ENCODE measurements at places on chromosomes 2 and 18.

- DNase-seq: no peak
Observed at GRCh38 chr2:148952621-148953020, 77.6 kb downstream of the KIF5C start.

GRCh38 chr2:68909793-68910674 lies 38.8 kb upstream of the BMP10 start:
- DNase-seq: peak; percentile 66

DNA sequence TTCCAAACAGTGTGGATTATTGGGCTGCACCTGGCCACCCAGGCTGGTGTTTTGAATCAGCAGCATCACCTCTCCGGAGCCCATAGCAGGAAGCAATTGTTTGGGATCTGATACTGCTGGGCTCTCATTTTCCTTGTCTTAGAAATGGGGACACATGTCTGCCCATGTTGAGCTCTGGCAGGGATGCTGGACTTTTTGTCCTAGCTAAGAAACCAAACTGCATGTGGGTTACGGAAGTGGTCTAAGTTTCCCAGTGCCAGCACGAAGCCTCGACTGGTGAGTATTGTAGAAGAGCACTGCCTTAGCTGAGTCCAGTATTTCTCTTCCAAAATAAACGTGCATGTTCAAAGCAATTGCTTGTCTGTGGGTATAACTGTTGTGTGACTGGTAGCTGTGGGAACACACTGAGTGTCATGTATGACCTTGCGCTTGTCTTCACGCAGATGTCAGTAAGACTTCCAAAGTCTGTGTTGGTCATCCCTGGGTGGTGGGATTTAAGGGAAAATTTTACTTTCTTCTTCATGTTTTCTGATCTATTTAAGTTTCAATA lies 43.6 kb downstream of the SH3RF3 start:
- no peak for DNase-seq

DNA sequence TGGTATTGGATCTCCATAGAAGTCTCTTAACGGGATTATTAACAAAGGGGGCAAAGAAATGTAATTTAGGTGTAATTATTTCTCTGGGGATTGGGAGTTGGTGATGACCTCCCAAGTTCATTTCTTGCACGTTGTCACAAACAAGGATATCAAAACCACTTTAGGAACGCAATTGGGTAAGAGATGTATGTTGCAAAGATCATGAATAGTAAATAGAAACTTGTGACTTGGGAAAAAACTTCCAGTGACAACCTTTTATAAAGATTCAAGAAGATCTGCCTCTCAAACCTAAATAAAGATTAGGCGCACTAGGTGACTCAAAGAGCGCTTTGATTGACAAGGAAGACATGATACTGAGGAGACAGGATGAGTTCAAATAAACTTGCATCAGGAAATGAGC lies 127.8 kb upstream of the TRIB2 start:
- DNase-seq: no peak

GRCh38 chr2:1742681-1743395 lies 1.5 kb downstream of the PXDN start:
- peak; percentile 97 for DNase-seq

DNA sequence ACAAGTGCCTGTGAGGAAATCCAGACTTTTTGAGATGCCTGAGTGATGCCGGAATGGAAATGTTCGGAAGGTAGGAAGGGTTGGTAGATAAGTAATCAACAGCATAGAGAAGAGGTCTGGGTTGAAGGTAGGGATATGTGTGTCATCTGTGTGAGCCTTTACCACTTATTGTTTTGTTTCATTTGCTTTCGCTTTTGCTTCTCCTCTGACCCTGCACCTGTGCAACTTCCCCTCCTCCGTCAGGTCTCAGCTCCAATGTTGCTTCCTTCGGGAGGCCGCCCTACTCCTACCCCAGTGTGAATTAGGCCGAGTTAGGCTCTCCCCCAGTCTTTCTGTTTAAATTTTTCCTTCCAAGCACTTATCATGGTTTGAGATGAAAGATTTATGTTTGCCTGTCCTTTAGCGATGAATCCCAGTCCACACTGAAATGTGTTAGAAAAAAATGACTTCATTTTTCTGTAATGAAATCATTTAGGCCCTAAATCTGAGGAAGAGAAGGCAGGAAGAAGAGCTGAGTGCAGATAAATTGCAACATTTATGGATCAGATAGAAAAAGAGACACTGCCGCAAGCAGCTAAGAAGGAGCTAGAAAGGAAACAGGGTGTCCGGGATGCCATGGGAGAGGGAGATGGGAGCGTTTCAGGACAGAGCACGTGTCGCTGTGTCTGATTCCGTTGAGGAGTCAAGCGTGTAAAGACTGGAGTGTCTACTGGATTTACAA lies 139.6 kb upstream of the PELI1 start:
- DNase-seq: peak; percentile 63
